ENCODE measurements at places on chromosomes 3 and 15.

- DNase-seq = no peak
These were observed 3.4 kb upstream of the SKOR1 start for GRCh38 chr15:67821784-67822440.

DNA sequence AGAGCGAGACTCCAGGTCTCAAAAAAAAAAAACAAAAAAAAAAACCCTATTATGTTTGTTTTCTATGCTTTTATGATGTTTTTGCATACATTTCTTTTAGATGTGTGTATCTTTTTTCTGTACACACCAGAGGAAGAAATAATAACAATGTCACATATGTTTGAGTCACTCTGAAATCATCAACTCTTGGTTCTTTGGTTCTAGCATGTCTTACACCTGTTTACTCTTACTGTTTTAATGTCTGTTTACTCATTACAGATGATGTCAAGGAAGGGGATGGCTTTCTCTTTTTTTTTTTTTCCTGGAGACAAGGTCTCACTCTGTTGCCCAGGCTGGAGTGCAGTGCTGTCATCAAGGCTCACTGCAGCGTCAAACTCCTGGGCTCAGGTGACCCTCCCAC, 24.1 kb downstream of the RHOA start:
- no peak for DNase-seq

GRCh38 chr3:179716811-179717210, 64.0 kb downstream of the USP13 start:
- DNase-seq = no peak

- DNase-seq = no peak
These were observed 83.6 kb downstream of the MYO9A start for GRCh38 chr15:72034351-72034750.

DNA sequence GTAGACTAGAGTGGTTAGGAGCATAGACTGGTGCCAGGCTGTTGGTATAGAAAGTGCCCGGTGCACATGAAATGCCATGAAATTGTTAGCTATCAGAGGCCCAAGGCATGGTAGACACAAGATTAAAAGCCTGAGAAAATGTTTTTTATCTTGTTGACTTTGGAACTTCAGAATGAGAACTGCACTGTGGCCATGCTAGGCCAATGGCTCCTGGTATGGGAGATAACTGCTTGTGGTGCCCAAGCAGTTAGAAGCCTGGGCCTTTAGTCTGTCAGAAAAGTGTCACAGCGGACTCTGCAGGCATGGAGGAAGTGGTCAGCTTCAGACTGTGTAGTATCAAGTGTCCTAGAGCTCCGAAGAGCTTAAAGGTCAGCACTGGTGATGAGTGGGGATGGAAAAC, 11.9 kb downstream of the FYCO1 start:
- no peak for DNase-seq

- no peak for DNase-seq
These were observed 106.0 kb downstream of the KLHL25 start for GRCh38 chr15:85688711-85689110.

DNA sequence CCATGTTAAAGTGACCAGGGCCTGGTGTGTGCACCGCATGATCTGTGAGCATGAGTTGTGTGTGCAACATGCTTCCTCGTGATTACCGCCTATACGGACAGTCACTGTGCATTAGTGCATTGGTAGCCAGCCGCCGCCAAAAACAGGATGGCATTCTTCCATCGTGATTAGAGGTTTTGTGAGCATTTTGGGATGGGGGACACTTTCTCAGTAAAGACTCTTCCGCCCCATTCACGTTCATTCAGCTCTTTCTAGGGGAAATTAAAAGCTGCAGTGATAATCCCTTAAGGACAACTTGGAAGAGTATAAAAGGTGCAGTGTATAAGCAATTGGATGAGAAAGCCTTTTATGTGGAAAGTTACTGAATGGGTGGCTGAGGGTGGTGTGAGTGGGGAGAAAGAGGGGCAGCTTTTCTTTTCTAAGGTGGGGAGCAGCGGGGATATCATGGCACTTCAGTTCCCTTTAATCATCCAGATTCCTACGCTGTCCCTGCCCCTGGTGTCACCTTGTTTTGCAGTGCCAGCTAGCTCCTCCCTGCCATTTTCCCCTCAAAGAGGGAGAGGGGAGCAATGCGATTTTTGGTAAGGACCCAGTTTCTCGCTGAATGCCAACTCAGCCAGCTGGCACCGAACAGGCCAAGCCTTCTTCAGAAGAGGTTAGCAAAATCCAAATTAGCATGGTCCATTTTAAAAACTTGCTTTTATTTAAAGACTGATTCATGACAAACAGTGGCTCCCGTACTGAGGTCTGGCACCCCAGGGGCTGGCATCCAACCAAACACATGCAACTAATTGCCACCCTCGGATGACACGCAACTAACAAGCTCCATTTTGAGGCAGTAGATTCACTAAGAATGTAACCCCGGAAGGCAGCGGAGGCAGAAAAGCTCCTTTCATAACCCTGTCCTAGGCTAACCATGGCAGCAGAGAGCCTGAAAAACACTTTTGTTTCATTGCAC, 447.8 kb downstream of the FHIT start:
- DNase-seq = no peak

DNA sequence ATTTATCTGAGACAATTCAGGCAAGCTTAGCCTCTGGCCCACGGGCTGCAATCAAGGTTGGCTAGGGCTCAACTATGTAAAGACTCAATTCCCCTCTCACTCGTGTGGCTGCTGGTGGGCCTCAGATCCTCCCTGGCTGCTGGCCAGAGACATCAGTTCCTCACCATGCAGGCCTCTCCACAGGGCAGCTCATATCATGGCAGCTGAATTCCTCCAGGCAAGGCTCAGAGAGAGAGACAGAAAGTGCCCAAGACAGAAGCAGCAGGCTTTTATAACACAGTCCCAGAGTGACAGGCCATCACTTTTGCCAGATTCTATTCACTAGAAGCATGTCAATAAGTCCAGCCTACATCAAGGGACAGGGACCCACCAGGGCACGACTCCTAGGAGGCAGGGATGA, 63.2 kb downstream of the XXYLT1 start:
- no peak for DNase-seq

DNA sequence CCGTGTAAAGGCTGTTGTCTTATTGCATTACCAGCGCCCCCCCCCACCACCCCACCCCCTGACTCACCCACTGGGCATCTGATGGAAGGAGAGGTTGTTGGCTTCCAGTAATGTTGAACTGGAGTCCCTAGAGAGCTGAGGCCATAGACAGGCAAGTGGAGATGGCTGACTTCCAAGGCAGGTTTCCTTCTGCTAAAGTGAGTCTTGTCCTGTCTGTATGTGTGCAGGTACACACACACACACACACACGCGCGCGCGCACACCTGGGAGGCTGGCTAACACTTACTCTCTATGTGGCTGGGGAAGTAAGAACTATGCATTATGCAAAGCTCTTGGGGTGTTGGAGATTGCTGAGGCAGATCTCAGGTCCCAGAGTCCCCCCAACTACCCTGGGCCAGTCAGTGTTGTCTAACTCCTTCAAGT, 1.6 kb upstream of the KY start:
- DNase-seq = no peak

GRCh38 chr3:184599143-184599542, 37.6 kb downstream of the EPHB3 start:
- DNase-seq = no peak

DNA sequence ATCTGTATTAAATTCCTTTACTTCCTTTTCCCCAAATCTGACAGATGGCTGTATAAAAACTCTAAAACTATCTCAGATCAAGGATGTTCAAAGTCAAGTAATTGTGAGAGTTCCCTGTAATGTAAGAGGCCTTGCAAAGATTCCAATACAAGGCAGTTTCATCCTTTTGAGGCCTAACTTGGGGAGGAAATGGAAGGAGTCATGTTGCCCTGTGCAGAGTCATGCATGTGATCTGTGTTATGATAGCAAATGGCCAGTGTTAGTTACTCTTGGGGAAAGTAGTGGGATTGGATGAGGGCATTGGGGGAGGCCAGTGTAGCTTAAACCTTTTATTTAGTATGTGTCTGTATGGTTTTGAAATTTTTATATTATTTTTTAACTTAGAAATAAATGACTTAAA, 23.7 kb upstream of the FBXL22 start:
- DNase-seq = no peak

- DNase-seq = no peak
These were observed 5.7 kb upstream of the CLK3 start for GRCh38 chr15:74609938-74610301.

DNA sequence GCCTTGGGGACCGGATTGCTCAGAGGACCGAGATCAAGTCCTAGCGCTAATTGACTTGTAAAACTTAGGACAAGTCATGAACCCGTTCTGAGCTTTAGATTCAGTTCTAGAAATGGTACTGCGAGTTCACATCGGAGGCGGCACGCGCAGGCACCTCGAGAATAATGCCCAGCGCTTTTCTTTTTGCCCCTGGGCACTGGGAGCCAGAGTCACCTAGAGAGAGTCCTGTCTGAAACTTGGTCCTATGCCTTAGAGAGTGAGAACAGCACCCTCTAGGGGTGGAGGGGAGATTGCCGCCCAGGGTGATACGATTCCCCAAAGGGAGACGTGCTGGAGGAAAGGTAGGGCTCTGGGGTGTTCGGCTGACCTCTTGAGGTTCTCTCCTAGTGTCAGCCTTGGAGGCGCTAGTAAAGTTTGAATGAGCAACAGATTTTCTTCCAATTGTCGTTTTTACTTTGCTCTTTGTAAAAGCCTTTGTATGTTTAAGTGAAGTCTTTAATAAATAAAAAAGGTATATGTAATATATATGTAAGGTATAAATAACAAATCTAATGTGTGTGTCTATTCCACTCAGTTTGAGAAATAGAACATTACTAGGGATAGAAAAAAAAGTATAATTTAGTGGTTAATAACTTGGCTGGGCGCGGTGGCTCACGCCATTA, 826 bp downstream of the EEF1AKMT4 start:
- DNase-seq = peak; percentile 92

- DNase-seq = no peak
These were observed 17.9 kb upstream of the CRABP1 start for GRCh38 chr15:78322243-78322642.

GRCh38 chr3:150203273-150203672, 204.8 kb upstream of the TSC22D2 start:
- DNase-seq = no peak

DNA sequence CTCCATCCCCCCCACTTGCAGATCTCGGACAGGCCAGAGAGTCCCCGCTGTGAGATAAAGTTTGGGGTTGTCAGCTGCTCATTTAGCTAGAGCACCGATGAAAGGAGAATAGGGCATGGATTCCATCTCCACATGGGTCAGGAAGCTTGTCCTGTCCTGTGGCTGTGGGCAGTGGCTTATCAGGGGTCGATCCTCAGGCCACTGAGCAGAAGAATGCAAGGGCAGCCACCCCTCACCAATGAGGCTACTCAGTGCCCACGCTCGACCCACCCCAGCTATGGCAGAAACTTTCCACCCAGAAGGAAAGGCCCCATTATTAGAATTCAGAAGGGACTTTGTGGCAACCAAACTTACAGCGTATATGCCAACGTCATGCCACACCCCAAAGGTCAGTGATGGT, 43.3 kb downstream of the CPN2 start:
- DNase-seq = no peak

GRCh38 chr3:153925841-153926514, 195.2 kb upstream of the ARHGEF26 start:
- no peak for DNase-seq

DNA sequence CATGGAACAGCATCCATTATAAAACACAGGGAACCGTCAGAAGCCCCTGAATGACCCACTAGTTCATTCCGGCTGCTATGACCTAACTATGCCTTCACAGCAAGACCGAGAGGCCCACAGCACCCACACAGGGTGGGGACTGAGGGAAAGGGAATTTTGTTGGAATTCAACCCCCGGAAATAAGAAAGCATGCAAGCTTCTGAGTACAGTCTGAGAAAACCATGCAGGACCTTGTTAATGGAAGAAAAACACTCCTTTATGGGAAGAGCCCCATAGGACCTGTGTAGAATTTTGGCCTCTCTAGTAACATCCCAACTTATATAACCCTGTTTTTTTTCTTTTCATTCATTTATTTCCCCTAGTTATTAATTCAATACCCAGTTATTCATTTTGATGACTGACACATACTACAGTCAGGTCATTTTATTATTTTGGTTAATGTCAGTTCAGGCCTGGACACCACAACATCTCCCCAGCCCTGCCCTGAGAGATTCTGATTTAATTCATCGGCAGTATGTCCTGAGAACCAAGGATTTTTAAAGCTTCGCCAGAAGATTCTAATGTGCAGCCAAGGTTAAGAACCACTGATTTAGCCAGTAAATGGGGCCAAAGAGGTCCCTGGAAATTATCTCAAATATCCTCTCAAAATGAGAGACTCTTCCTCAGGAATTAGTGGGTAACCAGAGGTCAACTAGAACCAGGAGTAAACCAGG, 231.6 kb upstream of the GOLGA6L4 start:
- DNase-seq = no peak

- DNase-seq = no peak
These were observed 45.7 kb downstream of the B3GNT5 start for GRCh38 chr3:183298701-183299153.

GRCh38 chr15:87401973-87402372, 854.6 kb downstream of the NTRK3 start:
- DNase-seq = no peak

DNA sequence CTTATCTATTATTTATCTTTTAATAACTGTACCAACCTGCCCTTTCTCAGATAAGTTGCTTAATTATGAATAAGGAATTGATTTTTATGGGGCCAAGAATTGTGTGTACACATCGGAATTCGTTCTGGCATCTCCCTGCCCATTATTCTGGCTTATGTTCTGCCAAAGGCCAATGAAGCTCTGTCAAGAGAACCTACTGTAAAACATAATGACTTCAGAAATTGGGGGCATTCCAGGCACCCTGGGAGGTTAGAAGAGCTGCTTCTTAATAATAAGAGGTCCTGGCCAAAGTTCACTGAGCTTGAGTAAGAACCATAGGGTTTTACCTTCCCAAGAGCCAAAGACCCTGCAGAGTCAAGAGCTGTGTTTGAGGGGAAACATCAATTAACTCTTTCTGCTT, 261.7 kb downstream of the SLC9A9 start:
- DNase-seq = no peak

DNA sequence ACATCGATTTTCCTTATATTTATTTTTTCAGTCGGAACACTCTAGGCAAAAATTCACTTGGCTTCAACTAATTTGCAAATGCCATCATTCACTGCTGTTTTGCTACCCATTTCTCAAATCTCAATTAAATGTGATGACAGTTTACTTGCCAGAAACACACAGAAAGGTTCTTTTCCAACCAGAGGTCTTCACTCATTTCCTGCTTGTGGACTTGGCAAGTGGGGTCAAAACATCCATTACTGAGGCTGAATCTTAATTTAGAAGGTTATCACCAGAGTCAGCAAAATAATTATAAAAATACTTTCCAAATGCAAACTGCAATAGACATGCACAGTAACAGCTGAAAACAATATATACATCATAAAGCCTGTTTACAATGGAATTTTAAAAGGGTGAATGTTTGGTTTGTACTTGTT, 625.4 kb upstream of the TBL1XR1 start:
- no peak for DNase-seq

- DNase-seq = no peak
These were observed 30.0 kb downstream of the TARS3 start for GRCh38 chr15:101694261-101694660.

DNA sequence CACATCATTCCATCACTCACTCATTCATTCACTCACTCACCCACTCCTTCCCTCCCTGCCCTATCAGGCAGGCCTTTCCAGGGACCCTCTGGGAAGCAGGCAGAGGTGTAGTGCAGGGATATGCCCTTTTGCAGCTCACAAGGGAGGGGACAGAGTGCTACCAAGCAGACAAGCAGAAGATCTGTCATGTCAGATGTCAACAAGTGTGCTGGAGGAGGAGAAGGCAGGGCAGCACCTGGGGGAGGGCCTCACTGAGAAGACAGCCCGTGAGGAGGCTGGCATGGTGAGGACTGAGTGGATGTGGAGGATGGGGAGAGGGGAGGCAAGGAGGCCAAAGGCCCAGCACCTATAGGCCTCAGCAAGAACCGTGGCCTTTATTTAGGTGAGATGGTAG, 15.3 kb downstream of the ABTB1 start:
- no peak for DNase-seq
